ENCODE measurements at places on chromosomes 3 and 15.

DNA sequence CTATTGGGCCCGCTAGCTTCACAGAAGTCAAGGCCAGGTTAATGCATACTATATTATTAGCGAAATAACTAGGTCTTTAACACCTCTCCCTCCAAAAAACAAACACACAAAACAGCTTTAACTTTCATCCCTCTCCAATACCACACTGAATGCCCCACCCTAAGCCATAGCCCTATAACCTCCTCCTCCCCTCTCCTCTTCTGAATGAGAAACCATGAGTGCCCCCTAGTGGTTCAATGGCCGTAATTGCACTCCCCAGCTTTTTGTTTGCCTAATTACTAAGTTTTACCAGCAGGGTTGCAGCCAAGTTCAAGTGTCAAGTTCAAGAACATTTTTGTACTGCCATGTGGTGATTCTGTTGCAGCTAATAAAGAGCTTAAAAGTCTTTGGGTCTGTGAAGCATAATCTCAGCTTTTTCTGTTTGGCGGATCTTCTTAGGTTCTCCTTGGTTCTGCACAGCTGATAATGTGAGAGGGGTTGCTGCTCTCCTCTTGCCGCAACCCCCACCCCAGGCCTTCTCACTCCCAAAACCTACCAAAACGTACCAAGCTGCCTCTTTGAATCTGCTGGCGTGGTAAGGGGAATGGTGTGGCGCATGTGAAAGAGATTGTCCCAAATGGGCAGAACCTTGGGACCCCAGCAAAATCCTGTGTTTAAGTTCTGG is 57.9 kb downstream of the RPL22L1 start:
- DNase-seq: peak; percentile 78

- DNase-seq: no peak
Measured at GRCh38 chr15:70528270-70528706, 235.1 kb downstream of the UACA start.

DNA sequence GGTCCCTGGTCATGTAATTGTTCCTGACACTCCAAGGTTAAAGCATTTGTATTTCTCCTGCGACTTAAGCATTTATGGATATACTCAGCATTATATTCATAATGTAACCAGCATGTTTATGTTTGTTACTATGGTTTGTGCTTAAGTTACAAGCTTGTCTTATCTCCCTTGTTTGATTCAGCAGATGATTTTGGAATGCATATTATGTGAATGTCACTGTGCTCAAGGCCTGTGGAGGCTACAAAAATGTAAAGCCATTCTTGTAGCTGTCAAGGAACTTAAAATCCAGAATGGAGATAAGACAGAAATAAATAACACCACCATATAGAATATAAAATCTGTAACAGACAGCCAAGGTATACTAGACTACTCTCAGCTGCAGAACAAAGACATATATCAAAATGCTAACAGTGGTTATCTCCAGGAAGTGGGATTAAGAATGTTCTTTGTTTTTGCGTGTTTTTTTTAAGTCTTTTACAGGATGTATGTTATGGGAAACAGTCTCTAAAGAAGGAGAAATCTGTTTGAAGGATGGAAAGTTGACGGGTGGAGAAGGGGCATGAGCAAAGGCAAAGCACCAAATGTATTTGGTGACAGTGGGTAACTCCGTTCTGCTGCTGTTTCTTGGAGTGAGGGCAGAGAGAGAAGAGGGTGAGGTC is 61.4 kb downstream of the IGF2BP2 start:
- no peak for DNase-seq

DNA sequence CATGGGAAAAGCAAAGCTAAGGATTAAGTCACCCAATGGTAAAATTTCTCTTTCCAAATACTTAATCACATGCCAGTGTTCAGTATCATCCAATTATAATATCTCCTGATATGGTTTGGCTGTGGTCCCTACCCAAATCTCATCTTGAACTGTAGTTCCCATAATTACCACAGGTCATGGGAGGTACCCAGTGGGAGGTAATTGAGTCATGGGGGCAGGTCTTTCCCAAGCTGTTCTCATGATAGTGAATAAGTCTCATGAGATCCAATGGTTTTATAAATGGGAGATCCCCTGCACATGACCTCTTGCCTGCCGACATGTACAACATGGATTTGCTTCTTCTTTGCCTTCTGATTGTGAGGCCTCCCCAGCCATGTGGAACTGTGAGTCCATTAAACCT is 26.1 kb upstream of the NMB start:
- no peak for DNase-seq

- DNase-seq: no peak
Measured at GRCh38 chr3:72919520-72919919, 31.7 kb downstream of the GXYLT2 start.

DNA sequence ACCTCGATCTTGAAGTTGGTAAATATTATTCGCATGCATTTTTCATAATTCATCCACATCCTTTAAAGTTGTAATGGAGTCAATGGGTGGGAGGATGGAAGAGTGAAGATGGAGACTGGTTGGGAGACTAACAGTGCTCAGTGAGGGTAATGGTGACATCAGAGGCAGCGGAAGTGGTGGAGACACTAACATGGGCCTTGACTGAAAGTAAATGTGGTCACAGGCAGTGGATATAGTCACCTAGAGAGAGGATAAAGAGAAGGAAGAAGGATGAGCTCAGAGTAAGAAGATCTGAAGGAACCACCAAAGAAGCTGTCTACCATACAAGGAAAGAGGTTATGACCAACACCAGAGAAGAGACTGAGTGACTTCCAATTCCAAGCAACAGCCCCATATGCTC is 281.6 kb upstream of the STT3B start:
- no peak for DNase-seq

DNA sequence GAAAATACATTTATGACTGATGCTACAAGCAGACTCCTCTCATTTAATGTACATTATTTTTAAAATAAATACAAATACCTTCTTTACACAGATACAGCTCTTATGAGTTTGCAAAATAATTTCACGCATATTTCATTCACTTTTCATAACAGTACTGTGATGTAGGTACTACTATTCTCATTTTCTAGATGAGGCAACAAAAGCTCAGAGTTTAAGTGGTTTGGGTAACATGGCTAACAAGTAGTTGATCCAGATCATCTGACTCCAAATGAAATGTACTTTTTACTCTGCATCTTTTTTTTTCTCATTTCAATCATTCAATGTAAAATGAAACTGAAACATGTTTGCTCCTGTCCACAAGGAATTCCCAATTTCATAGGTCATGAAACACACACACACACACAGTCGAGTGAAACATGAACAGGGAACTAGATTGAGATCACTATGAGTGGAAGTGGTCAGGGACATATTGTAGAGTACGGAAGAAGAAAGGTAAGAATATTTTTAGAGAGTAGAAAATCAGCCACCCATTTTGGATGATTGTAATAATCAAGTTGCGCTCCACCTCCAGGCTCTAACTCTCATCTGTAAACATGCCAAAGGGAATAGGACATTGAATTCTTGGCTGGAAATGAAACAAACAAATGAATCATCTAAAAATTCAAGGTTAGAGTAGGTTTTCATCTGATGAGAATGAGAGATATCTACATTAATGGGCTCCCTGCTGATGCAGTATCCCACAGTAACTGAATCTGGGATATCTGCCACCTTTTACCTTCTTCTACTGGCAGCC is 92.4 kb downstream of the CLDN1 start:
- DNase-seq: no peak

Data from memory B cell (primary cell).